ENCODE measurements at places on chromosomes 3 and 15.

DNA sequence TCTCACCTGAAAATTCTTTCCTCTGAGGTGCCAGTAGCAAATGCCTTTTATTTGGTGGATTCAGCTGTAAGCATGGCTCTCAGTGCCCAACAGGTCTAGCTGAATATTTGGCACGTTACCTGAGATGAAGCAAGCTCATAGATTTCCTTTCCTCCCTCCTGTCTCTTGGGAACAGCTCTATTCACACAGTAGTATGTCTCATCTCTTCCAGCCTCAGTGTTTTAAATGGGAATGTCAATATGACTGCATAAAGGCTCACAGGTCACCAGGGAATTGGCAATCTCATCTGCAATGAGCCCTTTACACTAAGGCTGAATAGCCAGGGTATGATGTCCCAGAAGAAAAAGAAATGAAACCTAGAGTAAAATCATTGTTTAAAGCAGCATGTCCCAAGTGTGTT lies 733.5 kb downstream of the NTRK3 start:
- no peak for DNase-seq

- DNase-seq, result no peak
Measured at GRCh38 chr3:13200946-13201345, 127.7 kb upstream of the IQSEC1 start.

GRCh38 chr15:76663529-76663928 lies 241.6 kb downstream of the SCAPER start:
- no peak for DNase-seq

DNA sequence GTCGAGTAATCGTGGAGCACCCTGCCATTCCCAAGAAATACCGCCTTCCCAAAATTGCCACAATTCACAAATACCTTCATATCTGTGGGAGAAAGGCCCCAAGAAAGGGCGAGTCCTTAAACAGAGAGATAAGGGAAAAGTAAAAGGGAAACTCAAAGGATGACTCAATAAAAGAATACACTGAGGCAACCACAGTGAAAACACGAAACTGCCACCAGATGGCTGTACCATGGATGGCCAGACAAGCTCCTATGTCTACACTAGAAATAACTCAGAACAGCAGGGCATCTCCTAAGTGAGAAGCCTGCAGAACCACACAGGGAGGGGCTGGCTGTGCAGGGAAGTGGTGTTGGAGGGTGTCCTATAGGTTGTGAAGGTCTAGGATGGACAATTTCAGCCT lies 25.0 kb downstream of the SRGAP3 start:
- DNase-seq, result no peak

- DNase-seq, result no peak
Measured at GRCh38 chr3:140277886-140278285, 342.9 kb downstream of the CLSTN2 start.

DNA sequence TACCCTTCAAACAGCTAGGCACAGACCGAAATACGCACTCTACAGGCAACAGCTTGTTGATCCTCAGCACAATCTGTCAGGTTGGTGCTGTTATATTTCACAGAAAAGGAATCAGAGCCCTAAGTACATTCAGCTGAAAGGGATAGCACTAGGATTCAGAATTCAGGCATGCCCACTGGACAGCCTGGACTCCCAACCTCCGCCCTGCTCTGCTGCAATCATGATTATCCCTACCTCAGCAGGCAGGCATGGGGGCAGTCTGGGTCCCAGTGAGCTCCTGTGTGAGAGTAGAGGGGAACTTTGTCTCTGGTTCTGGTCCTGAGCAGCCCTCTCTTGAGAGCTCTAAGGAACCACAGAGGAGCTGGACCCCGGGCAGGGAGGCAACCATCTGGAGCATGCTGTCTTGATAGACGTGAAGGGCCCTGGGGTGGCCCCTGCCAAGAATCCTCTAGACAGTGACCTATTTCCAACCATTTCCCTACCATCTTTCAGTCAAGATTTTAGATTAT lies 23.4 kb upstream of the NOX5 start:
- no peak for DNase-seq

DNA sequence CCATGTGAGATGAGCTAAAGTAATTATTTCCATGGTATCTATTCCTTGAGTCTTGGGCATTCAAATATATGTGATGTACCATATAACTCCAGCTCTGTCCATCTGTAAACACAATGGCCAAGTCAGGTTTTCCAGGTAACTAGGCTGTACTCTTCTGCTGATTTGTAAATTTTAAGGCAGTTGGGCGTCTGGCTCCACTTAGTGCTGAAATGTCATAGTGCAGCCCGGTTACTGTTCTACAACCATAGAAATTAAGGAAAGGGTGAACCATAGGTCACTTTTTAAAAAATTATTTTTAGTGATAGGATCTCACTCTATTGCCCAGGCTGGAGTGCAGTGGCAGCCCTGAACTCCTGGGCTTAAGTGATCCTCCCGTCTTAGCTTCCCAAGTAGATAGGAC lies 44.7 kb upstream of the GOLM2 start:
- DNase-seq, result no peak

- no peak for DNase-seq
Measured at GRCh38 chr15:65085990-65086679, 9.6 kb downstream of the KBTBD13 start.

DNA sequence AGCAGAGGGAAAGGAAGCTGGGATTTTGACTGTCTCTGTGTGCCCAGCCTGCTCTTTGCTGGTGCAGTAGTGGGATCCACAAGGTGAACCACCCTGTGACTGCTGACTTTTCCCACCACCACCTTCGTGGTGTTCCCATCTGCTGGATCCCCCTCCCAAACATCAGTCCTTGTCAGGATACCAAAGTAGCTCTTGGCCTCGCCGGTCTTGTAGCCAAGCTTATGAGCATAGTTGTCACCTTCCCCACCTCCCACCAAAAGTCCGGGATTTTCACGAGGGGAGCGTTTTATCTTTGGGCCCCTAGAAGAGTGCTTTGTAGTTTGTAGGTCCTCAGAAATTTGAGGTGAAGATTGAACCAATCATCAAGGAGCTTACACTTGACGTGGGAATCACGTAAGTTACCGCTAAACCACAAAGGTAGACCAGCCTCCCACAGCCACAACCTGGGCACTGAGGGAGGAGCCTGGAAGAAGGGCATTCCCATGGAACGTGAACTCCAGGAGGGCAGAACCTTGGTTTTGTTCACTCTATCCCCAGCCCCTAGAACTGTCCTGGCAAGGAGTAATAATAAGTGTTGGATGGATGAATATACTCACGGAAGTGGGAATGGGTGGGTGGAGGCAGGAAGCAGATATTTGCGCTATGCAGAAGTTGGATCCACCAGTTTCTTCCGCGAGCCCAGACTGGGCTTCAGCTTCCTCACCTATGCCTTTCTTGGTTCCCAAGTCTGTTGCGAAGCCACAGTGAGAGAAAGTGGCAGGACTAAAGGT lies 814 bp upstream of the TEX264 start:
- DNase-seq, result no peak

GRCh38 chr3:168223085-168223484 lies 127.4 kb upstream of the GOLIM4 start:
- no peak for DNase-seq

GRCh38 chr15:71807125-71807629 lies 3.2 kb upstream of the NR2E3 start:
- no peak for DNase-seq

DNA sequence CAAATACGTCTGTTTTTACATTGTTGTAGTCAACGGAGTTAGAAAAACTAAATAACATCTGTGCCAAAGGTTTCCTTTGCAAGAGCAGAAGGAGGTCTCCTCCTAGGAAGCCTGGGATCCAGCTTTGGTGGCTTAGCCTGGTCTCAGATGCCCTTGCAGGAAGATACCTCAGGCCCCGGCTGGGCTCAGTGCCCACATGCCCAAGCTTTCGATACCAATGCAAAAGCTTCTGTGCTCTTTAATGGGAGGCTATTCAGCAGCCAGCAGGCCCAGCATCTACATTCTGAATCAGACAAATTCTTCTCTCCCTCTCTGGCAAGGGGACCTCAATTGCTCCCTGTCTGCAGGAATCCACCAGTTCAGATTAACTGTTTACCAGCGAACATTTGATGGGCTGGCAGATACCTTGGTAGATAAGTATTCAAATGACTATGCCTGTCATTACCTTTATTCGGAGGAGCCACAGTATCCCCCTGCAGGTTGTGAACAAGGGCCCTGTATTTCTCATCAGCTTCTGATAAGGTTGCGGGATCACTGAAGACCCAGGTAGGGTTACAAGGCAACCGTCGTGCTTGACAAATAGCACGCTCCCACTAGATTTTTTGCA lies 180.1 kb upstream of the KBTBD8 start:
- DNase-seq, result no peak

Data from activated T-cell treated with anti-CD3 and anti-CD28 coated beads, Interleukin-2, amount 50 U/mL, for 1 hour (primary cell).